ENCODE measurements at places on chromosomes 5 and 9. TPM values are rescaled to one million over a fixed set of nuclear protein-coding genes. Genes with fewer than 3 reads are reported as not detected.

The DYNC2I2 gene
- 91.8 TPM for polyA plus RNA-seq

The PCDHB16 gene
- 3.3 TPM for polyA plus RNA-seq

The ADAMTS2 gene
- polyA plus RNA-seq: 78.8 TPM

The SPATA31E1 gene
- 0.05 TPM for polyA plus RNA-seq

The PPP3R2 gene
- polyA plus RNA-seq: not detected

The CCL27 gene
- polyA plus RNA-seq: 0.81 TPM

The VCAN gene
- 104 TPM for polyA plus RNA-seq

The ALDH7A1 gene
- 97.0 TPM for polyA plus RNA-seq
